ENCODE measurements at places on chromosomes 12 and 14. TPM values are rescaled to one million over a fixed set of nuclear protein-coding genes. Genes with fewer than 3 reads are reported as not detected.

GRCh38 chr12:11773889-11774677, 124.6 kb downstream of the ETV6 start:
- no peaks in the 10 kb centered on the region for H3K36me3 ChIP-seq
- H3K27ac ChIP-seq, result peak overlapping the region; percentile 29
- peaks cover 25% of the 10 kb centered on the region for H3K4me1 ChIP-seq
- no peaks in the 10 kb centered on the region for H3K27me3 ChIP-seq

GRCh38 chr14:31275731-31276130, 68.1 kb upstream of the HECTD1 start:
- H3K27ac ChIP-seq, result no peak overlapping the region
- H3K4me1 ChIP-seq, result no peaks in the 10 kb centered on the region
- no peak overlapping the region for H3K4me3 ChIP-seq
- H3K27me3 ChIP-seq, result no peaks in the 10 kb centered on the region
- no peak for DNase-seq

- H3K4me3 ChIP-seq, result no peak overlapping the region
- no peaks in the 10 kb centered on the region for H3K4me1 ChIP-seq
- H3K27me3 ChIP-seq, result no peaks in the 10 kb centered on the region
- no peak overlapping the region for H3K27ac ChIP-seq
- no peak for DNase-seq
- H3K36me3 ChIP-seq, result no peaks in the 10 kb centered on the region
Observed at GRCh38 chr14:102418853-102419240, 56.1 kb downstream of the TECPR2 start.

GRCh38 chr14:76756371-76756750, 4.9 kb upstream of the VASH1 start:
- H3K27me3 ChIP-seq, result peaks cover 11% of the 10 kb centered on the region
- DNase-seq, result no peak
- H3K27ac ChIP-seq, result no peak overlapping the region
- H3K36me3 ChIP-seq, result no peaks in the 10 kb centered on the region
- no peak overlapping the region for H3K4me3 ChIP-seq

DNA sequence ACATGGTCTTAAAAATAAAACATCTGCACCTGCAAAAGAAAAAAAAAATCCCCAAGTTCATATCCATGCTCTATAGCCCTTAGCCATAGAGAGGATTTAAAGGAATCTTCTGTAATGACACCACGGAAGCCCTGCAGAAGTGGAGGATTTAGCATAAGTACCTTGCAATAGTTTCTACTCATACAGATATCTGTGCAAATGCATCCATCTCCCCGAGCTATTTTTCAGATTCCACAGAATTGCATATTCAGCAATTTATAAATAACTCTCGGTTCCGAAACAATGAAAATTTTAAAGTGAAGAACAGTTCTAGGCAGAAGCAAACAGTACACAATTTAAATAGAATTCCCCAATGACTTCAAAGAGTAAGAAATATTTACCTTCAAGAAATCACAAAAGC, 424 bp downstream of the IGF1 start:
- H3K27ac ChIP-seq, result peak overlapping the region; percentile 67
- H3K4me3 ChIP-seq, result peak overlapping the region; percentile 11
- DNase-seq, result no peak
- H3K4me1 ChIP-seq, result peaks cover 41% of the 10 kb centered on the region
- H3K36me3 ChIP-seq, result no peaks in the 10 kb centered on the region

DNA sequence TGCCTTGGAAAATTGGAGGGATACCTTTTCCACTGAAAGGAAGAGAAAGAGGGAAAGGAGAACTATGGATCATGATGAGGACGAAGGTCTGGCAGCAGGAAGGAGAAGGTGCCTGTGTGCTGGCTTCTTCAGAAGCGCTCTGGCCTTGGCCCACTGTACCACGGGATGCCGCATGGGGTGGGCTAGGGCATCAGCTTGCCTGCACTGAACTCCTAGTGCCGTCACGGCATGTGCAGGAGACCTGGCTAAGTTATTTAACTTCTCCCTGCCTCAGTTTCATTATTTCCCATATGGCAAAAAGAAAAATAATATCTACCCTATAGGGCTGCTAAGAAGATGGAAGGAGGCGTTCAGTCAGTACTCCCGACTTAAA, 28.1 kb downstream of the FBXO21 start:
- H3K27ac ChIP-seq, result no peak overlapping the region
- H3K4me3 ChIP-seq, result no peak overlapping the region
- no peaks in the 10 kb centered on the region for H3K36me3 ChIP-seq
- DNase-seq, result no peak

- no peaks in the 10 kb centered on the region for H3K4me1 ChIP-seq
- no peak overlapping the region for H3K4me3 ChIP-seq
- no peak overlapping the region for H3K27ac ChIP-seq
- no peaks in the 10 kb centered on the region for H3K27me3 ChIP-seq
Observed at GRCh38 chr14:65880507-65880906, 468.0 kb downstream of the FUT8 start.

DNA sequence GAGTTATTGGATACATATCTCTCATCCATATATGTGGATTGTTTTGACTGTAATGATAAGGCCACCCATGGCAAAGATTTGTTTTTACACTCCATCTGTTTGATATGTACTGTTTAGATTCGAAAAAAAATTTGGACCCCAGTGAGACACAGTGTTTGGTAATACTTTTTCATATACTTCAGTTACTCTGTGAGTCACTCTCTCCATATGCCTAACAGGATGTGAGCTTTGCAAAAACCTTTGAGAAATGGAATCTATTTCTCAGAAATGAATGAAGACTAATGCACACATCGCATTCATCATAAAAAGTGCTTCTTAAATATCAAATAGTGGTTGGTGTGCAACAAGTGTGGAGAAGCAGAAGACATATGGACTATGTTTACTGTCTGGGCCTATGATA, 781.5 kb downstream of the SLC6A15 start:
- no peak overlapping the region for H3K4me3 ChIP-seq
- no peak for DNase-seq
- H3K27me3 ChIP-seq, result no peaks in the 10 kb centered on the region

GRCh38 chr14:89030921-89031320, 206.5 kb downstream of the TTC8 start:
- H3K4me3 ChIP-seq, result no peak overlapping the region
- H3K27me3 ChIP-seq, result peaks cover 14% of the 10 kb centered on the region
- no peak for DNase-seq
- H3K4me1 ChIP-seq, result no peaks in the 10 kb centered on the region

DNA sequence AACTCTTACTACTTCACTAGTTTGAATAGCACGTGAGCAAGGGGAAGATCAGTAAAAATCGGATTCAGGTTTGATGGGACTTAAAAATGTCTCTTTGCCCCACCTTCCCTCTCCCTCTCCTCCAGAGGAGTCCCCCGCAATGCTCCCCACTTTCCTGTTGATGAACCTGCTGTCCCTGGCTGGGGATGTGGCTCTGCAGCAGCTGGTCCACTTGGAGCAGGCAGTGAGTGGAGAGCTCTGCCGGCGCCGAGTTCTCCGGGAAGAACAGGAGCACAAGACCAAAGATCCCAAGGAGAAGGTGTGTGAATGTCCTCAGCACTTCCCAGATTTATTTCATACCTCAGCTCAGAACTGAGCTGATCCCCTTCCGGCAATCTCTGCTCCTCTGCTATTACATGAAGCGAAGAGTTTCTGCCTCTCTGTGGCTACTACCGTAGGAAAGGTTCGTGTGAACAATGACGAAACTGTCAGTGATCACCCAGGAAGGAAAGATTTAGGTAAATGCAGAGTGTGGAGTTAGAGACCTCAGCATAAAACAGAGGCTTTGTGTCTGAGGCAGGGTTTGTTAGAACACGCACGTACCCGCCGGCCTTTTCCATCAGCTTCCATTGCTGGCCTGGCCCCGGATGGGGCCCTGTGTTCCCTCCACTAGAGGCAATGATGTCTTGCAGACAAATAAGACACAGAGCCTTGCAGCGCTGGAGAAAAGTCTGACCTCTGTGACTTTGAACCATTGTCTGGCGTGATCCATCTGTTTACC, 7.4 kb upstream of the GAPDH start:
- no peak for DNase-seq
- no peaks in the 10 kb centered on the region for H3K27me3 ChIP-seq
- H3K4me1 ChIP-seq, result peaks cover 6% of the 10 kb centered on the region
- H3K27ac ChIP-seq, result no peak overlapping the region
- H3K4me3 ChIP-seq, result no peak overlapping the region
- no peaks in the 10 kb centered on the region for H3K36me3 ChIP-seq

DNA sequence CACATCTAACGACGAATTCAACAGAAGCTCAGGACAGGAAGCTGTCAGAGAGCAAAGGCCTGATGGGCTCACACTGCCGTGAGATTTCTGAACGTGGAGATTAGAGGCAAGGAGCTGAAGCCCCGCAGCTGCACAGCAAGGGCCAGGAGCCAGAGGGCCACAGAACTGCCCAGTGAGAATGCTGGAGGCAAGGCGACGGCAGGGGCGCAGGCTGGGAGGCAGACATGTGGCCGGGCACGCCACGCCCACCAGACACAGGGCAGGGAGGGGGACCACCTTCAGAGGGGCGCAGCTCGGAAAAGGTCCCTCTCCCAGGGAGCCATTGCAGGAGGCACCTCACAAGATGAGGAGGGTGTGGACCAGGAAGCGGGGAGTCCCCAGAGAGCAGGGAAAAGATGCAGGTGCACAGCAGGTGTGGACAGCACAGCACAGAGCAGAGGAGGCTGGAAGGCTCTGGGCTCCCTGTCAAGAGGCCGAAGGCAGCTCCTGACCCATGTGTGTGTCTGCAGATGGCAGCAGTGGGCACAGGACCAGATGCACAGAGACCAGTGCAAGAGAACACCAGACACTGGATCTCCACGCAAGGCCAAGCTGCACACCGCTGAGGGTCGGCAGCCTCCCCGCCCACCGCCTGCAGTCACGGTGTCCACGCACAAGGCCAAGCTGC, 23.0 kb downstream of the BTBD6 start:
- H3K4me3 ChIP-seq, result no peak overlapping the region
- H3K27me3 ChIP-seq, result no peaks in the 10 kb centered on the region
- H3K36me3 ChIP-seq, result no peaks in the 10 kb centered on the region

HNRNPC gene
- total RNA-seq, result 800 TPM

ADAMTS20 gene
- total RNA-seq, result 0.36 TPM

NEUROD4 gene
- total RNA-seq, result not detected

TMEM121 gene
- 3.0 TPM for total RNA-seq

RFX4 gene
- not detected for total RNA-seq

MIP gene
- 0.08 TPM for total RNA-seq

Measured in hepatocyte (in vitro differentiated cells).